ENCODE measurements at places on chromosomes 12 and 14.

DNA sequence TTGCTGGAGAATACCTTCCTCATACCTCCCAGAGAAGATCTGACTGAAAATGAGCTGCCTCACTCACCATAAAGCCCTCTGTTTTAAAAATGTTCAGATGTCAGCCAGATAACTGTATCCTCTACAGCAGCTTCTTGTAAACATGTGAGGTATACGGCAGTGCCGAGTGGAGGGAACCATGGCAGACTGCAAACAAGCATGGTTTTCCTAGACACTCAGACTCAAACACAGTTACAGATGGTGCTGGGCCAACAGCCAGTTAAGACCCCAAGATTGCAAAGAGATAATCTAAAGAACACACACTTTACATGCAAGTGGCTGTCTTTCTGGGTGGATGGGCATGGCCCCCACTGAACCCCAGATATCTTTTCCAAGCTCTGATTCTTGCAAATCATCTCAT lies 16.6 kb upstream of the CCDC177 start:
- DNase-seq, result no peak

GRCh38 chr12:41979574-41979973 lies 165.1 kb downstream of the GXYLT1 start:
- DNase-seq, result no peak

DNA sequence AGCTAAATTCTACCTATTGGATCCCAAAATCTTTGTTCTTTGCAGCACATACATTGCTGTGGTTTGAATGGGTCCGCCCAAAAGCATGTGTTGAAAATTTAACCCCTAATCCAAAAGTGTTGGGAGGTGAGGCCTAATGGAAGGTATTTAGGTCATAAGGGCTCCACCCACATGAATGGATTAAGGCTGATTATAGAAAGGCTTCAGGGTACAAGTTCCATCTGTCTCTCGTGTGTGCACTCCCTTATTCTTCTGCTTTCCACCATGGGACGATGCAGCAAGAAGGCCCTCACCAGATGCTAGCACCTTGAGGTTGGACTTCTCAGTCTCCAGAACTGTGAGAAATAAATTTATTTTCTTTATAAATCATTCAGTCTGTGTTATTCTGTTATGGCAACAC lies 190.9 kb downstream of the SOX5 start:
- no peak for DNase-seq

- DNase-seq, result no peak
Observed at GRCh38 chr12:5489760-5490406, 58.0 kb downstream of the NTF3 start.

All from suppressor macrophage (primary cell).